ENCODE measurements at places on chromosomes 16 and 17.

- DNase-seq: no peak
Observed at GRCh38 chr17:4712526-4712925, 2.1 kb downstream of the ARRB2 start.

- DNase-seq: no peak
Observed at GRCh38 chr16:17420816-17421215, 49.9 kb downstream of the XYLT1 start.

DNA sequence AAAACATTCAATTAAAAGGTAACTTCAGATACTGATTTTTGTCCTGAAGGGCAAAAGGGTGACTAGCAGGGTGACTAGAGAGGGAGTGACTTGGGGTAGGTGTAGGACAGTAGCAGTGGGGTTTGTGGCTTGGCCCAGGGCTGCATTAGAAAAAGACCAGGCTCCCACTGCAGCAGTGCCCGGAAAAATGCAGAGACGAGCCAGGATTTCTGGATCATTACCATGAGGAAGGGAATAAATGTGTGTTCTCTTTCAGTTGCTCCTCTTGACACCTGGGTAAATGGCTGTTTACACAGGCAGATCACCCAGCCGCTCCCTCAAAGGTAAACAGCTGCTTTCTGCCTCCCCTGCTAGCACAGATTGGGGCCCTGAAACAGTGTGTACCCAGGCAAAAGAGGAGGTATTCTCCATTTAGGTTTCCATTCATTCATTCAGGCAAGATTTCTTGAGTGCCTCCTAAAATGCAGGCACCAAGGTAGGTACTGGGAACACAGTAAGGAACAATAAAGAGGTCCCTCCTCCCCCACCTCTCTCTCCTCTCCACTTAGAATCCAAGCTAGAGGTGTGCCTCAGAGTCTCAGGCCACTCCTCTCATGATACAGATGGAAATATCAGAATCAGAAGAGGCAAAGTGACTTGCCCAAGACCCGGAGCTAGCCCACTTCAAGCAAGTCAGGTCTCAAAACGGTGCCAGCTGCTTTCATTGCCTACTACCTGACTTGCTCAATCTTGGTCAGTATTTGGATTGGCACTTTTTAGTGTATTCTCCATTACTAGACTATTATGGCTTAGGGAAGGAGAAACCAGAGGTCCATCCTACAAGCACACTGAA lies 15.2 kb upstream of the TOX3 start:
- no peak for DNase-seq

DNA sequence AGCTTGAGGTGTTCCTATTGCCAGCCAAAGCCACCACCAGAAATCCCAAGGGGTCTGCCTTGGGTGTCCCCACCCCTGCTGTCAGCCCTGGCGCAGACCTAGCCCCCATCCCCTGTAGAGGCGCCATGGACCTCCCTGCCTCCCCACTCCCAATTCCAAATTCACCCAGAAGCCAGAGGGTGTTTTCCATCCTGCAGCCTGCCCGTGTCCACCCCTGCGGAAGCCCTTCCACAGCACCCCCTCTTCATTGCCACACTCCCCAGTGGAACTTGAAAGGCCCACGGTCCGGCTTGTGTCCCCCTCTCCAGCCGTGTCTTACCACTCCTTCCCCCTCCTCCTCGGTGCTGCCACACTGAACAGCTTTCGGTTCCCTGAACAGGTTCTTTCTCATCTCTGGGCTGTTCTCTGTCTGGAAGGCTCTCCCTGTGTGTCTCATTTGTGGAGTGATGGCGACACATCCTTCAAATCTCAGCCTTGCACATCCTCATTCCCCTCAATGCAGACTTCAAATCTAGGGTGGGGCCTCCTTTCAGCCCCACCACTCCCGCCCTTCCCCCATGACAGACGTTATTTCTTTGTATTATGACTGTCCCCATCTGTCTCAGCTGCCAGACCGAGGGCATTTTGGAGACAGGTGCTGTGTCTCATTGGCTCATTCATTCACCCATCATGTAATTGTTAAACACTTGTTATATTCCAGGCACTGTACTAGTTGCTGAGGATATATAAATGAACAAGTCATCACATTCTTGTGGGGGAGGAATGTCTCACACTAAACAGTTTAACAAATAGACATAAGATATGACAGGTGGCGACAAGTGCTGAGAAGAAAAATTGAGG lies 36.3 kb downstream of the ADGRG5 start:
- DNase-seq: no peak

- no peak for DNase-seq
Observed at GRCh38 chr17:42276609-42277341, 584 bp upstream of the STAT5B start.

Data from left renal pelvis (tissue), 4 donors.